H7 (cell line): ENCODE measurements at places on chromosomes 12 and 14. TPM values are rescaled to one million over a fixed set of nuclear protein-coding genes. Genes with fewer than 3 reads are reported as not detected.

The C2CD5 gene
- total RNA-seq, result 16.2 and 20.1 TPM in 2 replicates

The CIDEB gene
- 0.48 TPM in 1 of 2 replicates, not detected in the other for total RNA-seq

The FBXL14 gene
- 20.8 and 21.4 TPM in 2 replicates for total RNA-seq

The DTD2 gene
- total RNA-seq, result 26.8 and 28.1 TPM in 2 replicates

The P2RX2 gene
- 0.15 and 0.28 TPM in 2 replicates for total RNA-seq

The GLIPR1L1 gene
- 12.8 and 17.6 TPM in 2 replicates for total RNA-seq

The HHIPL1 gene
- total RNA-seq, result 2.2 and 3.4 TPM in 2 replicates
